ENCODE measurements at places on chromosomes 13 and 19.

- no peak for DNase-seq
Measured at GRCh38 chr19:806815-807421, 9.7 kb downstream of the PTBP1 start.

DNA sequence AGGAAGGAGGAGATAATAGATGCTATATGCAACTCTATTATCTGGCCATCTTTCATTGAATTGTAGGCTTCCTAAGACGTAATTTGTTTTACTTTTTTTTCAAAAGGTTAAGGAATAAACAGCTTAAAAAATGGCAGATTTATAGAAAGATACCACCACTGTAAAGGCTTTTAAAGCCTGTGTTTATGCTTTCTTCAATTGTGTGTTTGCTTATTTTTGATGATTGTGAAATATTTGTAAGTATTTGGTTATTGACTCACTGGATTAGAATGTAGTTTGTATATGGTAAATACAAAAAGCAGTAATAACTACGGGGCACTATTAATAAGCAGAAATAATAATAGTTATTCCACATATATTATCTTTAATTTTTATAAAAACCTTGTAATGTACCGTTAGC lies 437.9 kb downstream of the KLF5 start:
- no peak for DNase-seq

GRCh38 chr13:91236182-91236581 lies 111.3 kb upstream of the MIR17HG start:
- DNase-seq: no peak

- no peak for DNase-seq
Measured at GRCh38 chr13:42984026-42984425, 8.0 kb downstream of the EPSTI1 start.

GRCh38 chr13:91664039-91664438 lies 265.6 kb downstream of the GPC5 start:
- no peak for DNase-seq

GRCh38 chr13:79237981-79238380 lies 168.1 kb downstream of the RBM26 start:
- no peak for DNase-seq

DNA sequence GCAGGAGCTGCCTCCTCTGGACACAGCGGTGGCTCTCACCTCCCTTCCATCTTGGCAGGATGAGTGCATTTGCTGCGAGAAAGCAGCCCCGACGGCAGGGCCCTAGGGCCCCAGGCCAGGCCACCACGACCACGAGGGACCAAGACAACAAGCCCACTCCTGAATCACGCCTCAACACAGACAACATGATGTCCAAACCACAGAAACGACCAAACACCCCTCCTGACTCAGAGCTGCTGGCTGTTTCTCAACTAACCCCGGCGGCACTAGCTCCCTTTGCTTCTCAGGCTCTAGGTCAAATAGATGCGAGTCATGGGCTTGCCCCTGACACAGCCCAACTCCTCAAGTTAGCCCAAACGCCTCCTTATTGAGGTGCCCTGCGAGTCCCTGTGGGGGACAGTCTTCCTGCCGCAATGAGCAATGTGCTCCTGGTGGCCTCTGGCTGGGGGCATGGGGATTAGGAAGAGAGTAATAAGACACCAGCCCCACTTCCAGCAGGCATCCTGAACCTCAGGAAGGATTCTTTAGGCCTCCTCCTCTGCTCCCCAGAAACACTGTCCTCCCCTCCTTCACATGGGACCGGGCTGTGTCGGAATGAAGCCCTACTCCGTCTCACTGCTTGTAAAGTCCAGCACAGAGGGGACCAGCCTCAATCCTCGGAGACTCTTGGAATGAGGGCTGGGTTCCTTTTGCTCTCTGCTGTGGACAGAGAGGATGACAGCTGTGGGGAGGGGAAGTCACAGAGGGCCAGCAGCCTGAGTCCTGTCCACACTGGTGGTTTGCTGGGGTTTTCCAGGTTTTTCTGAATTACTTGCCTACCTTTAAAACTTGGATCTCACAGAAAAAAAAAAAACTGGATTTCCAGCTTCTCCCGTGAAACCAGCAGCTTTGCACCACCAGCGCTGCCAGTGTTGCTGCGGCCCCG lies 6.9 kb upstream of the ATF5 start:
- no peak for DNase-seq

DNA sequence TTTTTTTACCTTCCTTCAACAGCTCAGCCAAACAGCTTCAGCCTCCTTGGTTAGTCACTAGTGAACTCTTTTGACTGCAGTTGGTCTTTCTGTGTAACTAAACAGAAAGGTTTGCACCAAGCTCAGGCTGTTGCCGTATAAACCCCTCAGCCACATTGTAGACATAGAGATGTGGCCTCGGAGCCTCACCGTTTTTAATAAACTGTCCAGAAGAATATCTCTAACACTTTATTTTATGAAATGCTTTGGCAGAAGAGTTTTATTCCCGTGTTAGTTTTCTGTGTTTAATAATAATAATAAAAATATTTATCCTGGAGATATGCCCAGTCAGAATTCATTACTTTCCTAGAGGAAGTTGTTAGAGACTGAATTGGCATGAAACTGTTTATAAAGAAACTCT lies 171.7 kb upstream of the MAB21L1 start:
- DNase-seq: no peak

DNA sequence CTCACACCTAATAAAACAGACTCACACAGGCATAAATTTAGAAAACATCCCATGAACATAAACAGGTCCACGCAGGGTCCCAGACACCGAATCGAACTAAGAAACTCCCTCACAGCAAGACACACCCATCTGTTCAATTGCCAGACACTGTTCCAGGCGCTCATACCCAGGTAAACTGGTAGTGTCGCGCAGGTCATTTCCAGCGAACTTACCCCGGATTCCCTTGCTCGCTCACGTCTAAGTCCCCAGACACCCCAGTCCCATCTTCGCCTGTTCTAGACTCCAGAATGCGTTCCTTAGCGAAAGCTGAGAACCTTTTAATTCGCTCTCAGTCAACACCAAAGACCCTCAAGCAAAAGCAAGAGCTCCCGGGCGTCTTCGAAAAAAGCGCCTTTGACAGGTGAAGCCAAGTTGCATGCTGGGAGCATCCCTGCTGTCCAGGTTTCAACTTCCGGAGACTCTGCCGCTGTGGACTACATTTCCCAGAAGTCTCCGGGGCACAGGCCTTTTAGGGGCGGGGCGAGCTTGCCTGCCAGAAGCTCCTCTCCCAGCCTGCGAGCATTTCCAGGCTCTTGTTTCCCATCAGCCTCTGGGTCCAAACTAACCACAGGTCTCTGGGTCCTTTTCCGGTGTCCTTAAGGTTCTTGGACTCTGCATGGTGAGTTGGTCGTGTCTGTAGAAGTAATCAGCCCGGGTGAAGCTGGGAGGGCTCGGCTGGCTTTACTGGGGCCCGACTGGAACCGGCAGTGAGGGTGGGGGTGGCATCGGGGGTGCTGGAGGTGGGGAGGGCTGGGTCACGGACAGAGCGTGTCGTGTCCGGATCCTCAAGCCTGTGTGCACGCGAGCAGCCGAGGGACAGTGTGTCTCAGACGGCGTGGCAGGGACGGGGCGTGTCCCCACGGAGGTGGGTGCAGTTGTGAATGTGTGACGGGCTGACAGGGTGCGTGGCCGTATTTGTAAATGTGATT lies at the start of gene ZNF283:
TSS of gene ZNF283 (plus strand) at position 535 of the 968 bp plus-strand sequence. CDS start 6,184 bp downstream, outside the sequence.
- DNase-seq: peak; percentile 92

GRCh38 chr19:35346193-35347052 lies 1.3 kb upstream of the FFAR1 start:
- DNase-seq: peak; percentile 87

- DNase-seq: no peak
Measured at GRCh38 chr13:43388282-43389034, 365.1 kb downstream of the DNAJC15 start.

Data from activated CD8-positive, alpha-beta T cell treated with anti-CD3 and anti-CD28 coated beads for 36 hours (primary cell).